Activated naive CD8-positive, alpha-beta T cell treated with anti-CD3 and anti-CD28 coated beads for 36 hours (primary cell): ENCODE measurements at places on chromosomes 7 and 10.
A peak's percentile ranks its signal among the peaks of the same experiment; 100 is the strongest.

DNA sequence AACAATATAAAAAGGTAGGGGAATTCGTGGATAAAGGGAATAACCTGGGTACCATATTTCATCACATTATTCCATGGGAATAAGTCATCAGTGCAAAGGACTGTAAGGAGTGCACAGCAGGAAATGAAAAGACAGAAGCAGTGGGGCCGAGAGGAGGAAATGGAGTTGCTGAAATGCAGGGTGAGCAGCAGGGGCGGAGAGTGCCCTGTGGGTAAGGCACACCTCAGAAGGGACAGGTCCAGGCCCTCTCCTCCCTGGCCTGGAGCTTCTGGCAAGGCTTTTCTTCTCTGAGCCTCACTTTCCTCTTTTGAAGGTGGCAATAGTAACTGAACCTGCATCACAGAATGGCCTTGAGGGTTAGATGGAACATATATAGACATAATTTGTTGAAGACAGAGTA lies 26.2 kb downstream of the IKZF1 start:
- no peak for DNase-seq

DNA sequence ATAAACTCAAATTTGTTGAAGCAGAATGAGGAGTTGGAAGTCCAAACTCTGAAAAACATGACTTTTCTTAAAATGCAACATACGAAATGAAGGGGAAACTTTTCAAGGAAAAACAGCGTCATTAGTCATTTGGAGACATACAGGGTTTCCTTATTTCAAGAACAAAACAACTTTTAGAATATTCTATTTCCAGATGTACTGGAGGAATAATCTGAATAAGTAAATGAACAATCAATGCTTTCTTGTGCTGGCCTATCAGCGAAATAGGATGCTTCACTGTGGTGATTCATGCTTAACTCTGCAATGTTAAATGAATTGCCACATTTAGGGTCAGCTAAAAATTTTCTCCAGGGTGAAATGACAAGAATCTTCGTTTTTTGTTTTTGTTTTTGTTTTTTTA lies 114.3 kb downstream of the SEMA3C start:
- no peak for DNase-seq

- no peak for DNase-seq
Observed at GRCh38 chr10:126929391-126929790, 24.2 kb downstream of the DOCK1 start.

DNA sequence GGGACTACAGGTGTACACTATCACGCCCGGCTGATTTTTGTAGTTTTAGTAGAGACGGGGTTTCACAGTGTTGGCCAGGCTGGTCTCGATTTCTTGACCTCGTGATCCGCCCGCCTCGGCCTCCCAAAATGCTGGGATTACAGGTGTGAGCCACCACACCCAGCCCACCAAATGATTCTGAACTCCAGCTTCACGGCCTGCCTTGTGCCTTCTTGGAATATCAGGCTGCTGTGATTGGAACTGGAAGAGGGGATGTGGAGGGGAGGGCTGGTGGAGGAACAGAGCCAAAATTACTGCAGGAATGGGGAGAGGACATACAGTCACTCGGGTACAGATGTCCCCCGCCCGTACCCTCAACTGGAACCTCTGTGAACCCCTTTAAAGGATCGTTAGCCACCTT lies 268.4 kb downstream of the ACTR3B start:
- DNase-seq = no peak

DNA sequence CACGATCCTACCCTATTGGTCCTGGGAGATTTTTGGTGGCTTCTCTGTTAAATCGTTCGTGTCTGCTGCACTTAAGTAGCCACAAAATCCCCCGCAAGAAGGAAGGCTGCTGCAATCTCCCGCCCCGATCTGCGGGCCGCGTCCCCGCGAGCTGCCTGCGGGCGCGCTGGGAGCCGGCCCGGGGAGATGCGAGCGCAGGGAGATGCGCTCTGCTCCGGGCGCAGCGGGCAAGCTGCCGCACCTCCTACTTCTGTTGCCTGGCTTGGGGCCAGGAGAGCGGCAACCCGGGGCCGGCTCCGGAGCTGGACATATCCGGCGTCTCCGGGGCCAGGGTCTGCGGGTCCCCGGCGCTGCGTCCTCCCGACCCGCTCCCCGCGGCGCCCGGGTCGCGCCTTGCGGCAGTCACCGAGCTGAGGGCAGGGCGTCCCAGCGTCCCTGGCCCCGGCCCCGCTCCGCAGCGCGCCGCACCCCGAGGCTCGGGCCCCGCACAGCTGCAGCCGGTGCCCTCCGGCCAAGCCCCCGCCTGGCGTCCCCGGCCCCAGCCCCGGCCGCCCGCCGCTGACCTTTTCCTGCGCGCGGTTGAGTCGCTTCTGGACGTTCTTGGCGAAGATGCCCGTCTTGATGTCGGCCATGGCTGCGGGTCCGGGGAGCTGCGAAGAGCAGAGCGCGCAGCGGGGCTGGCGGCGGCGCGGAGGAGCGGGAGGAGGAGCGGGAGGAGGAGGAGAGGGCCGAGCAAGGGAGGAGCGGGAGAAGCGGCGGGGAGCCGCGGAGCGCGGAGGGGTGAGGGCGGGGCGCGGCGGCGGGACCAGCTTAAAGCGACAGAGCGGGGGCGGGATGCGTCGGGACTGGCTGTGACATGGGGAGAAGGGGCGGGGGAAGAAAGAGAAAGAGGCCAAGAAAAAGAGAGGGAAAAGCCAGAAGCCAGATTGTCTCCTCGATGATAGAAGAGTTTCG lies at the start of gene AMPH:
AMPH (minus strand) TSS at position 654 of the 954 bp plus-strand sequence; CDS start at position 632, 22 bp downstream.
- DNase-seq = peak; percentile 20

DNA sequence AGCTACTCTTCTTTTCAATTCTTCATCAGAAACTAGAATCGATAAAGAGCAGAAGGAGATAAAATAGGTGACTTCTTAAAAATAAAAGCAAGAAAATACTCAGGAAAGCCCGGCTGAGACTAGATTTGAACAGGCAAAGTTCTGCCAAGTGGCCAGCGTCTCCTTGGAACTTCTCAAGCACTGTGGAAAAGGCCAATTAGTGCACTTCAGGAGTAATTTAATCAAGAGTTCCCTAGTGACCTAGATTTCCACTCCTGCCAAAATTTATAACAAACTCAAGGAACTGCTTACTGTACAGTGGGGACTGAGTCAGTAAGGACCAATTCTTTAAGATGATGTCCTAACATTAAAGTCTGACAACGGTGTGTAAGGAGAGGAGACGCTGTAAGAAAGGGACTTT lies 57.3 kb downstream of the CHCHD3 start:
- no peak for DNase-seq

- no peak for DNase-seq
Observed at GRCh38 chr10:64116707-64117106, 595.5 kb downstream of the REEP3 start.

DNA sequence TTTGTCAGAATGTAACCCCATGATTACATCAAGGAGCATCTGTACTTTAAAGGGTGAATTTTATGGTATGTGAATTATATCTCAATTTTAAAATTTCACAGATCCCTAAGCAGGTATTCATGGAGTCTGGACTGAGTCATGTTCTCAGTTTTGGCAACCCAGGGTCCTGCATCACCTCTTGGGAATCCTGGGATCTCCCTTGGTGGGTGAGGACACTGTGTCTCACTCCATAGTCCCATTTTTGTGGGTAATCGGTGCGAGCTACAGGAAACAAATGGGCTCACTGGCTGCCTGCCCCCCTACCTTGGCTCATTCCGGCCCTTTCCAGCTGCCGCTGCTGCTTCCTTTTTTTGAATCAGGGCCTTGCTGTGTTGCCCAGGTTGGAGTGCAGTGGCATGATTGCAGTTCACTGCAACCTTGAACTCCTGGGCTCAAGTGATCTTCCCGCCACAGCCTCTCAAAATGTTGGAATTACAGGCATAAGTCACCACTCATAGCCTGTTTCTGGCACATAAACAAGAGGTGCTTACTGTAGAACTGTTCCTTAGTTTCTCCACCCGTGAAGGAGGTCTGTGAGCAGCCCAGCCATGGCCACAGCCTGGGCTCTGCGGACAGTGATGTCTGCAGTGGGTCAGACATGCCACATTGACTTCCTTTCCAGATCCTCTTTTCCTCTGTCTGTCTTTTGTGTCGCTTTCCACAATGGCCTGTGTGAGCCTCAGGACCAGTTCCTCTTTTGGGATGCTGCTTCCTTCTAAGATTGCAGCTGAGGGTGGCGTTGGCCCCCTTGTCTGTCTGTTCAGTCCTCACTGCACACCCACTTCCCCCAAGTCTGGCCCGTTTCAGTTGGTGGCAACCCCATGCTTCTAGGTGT lies 14.5 kb downstream of the PALD1 start:
- DNase-seq = no peak

GRCh38 chr7:108073305-108074070 lies 56.7 kb downstream of the LAMB4 start:
- no peak for DNase-seq

DNA sequence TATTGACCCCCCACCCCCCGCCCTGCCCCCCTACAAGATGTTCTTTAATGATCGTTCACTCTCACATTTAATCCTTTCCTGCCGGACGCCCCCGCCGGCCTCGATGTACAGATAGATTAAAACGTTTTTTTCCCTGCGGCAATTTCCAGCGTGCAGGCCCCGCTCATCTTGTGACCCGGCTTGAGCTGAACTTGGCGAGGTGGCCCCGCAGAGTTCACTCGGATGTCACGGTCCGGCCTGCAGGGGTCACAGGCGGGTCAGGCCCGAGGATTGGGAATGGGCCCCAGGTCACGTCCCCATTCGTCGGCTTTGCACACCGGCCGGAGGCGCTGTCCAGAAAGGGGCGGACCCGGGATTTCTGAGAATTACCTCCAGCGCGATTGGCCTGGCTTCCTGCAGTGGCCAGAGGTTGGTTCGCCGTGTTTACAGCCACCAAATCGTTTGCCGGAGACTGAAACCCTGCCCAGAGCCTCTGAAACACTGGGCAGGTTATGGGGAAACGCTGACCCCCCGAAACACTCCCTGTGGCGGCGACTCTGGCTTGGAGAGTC lies 1.9 kb upstream of the CYP26A1 start:
- no peak for DNase-seq

DNA sequence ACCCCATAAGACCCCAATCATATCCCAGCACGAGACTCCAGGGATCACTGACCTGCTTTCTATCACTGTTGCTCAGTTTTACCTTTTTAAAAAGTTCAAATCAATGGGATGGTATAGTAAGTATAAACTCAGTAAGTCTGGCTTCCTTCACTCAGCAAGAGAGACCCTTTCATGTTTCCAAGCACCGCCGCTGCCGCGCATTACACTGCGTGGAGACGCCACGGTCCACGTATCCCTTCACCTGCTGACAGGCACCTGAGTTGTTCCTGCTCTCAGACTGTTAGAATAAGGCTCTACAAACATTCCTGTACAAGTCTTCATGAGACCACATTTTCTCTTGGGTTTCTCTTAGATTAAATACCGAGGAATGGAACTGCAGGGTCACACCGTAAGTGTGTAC lies 28.3 kb downstream of the MAD1L1 start:
- DNase-seq = no peak

DNA sequence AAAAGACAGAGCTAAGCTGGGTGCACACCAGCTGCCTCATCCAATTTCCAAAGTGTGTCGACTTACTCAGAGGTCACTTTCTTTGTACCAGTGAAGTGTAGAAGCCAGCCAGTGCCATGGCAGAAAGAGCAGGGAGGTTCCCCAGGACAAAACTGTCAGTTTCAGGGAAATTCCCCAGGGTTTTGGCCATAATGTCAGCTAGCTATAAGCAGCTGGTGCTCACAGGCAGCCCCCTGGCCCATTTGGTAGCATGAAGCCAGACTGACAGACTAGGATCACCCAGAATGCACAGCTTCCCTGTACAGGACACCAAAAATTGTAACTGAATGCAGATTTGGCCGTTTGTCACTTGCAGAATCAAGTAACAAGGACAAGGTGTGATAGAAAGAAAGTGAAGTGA lies 28.6 kb downstream of the MRPL32 start:
- no peak for DNase-seq

GRCh38 chr7:106243893-106244292 lies 40.9 kb downstream of the NAMPT start:
- no peak for DNase-seq

DNA sequence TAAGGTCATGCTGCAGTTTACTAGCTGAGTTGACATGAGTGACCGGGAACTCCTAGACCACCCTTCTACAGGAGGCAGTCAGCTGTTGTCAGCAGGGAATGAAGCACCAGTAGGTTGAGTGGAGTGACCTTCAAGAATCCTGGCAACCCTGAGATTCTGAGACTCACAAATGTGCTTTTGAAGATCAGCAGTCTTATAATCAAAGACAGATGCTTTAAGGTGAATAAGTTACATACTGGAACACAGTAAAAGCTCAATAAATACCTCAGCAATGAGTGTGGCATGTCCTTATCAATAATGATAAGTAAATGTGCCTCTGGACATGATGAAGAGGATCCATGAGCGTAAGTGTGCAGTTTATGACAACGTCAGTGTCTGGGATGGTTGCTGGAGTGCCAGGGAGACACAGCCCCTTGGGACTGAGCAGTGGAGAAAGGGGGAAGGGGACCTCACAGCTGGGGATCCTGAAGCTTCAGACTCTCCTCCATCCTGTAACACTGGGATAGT lies 11.9 kb upstream of the OR6V1 start:
- no peak for DNase-seq

- DNase-seq = no peak
Observed at GRCh38 chr7:135960709-135961451, 16.3 kb downstream of the MTPN start.

GRCh38 chr7:77454802-77455201 lies 38.7 kb upstream of the GSAP start:
- DNase-seq = no peak

DNA sequence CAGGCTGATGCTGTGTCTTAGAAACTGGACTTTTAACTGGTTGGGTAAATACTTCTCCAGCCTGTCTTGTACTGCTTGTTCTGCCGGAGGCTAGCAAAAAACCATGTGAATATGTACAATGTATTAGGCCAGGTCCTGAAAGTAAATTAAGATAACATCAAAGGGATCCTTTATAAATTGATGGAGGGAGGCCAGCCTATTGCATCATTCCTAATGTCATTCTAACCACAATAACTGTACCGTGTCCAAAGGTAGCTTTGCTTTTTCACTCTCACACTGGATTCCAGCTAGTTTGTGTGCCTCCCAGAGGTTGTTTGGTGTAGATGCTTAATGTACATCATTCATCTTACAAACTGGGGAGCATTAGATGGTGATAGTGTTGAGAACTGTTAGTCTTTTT lies 91.2 kb upstream of the SEM1 start:
- no peak for DNase-seq

GRCh38 chr7:74657692-74658177 lies at the start of gene GTF2I:
GTF2I (plus strand) TSS chr7:74657718; CDS start chr7:74689129, 31,411 bp downstream.
- DNase-seq = peak; percentile 66

- no peak for DNase-seq
Observed at GRCh38 chr7:139183878-139184338, 47.1 kb upstream of the UBN2 start.

- no peak for DNase-seq
Observed at GRCh38 chr7:55509322-55509721, 63.0 kb downstream of the VOPP1 start.

DNA sequence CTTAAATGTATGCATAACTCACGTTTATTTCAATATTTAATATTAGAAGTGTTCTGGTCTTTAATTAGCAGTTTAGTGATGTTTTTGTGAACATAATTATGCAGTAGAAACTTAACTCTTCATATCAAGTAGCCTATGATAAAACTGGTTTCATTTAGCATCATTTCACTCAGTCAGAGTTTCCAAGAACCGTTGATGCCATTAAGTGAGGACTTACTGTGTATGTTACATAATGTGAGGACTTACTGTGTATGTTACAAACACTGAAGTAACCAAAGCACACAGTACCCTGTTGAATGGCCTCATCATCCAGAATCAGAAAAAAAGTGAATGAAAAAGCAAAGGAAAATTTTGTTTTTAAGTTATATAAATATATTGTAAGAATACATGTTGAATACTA lies 32.9 kb upstream of the PBLD start:
- no peak for DNase-seq
